ENCODE measurements at places on chromosomes 16 and 17. TPM values are rescaled to one million over a fixed set of nuclear protein-coding genes. Genes with fewer than 3 reads are reported as not detected.

Gene ATP2A1
- 0.65 TPM for total RNA-seq

Gene CES5A
- total RNA-seq = not detected

Gene CA5A
- total RNA-seq = not detected

Gene KRTAP3-3
- not detected for total RNA-seq

Gene CDK5R1
- 1.4 TPM for total RNA-seq

Gene WDR45B
- 77.8 TPM for total RNA-seq

Gene FOXC2
- total RNA-seq = 0.32 TPM

Gene HOXB5
- 18.9 TPM for total RNA-seq

Gene BAIAP3
- 0.52 TPM for total RNA-seq

Gene ENPP7
- total RNA-seq = not detected

Gene APPBP2
- total RNA-seq = 29.5 TPM

Gene TAC4
- not detected for total RNA-seq

Gene SLC13A2
- not detected for total RNA-seq

Gene DNAAF8
- 0.08 TPM for total RNA-seq

Gene CES4A
- total RNA-seq = 0.65 TPM

Gene CRYBA1
- not detected for total RNA-seq

Gene TBX6
- 0.13 TPM for total RNA-seq

All from epithelial cell of alveolus of lung (primary cell).